ENCODE measurements at places on chromosomes 7 and 10. TPM values are rescaled to one million over a fixed set of nuclear protein-coding genes. Genes with fewer than 3 reads are reported as not detected.
A peak's percentile ranks its signal among the peaks of the same experiment; 100 is the strongest.

SFXN4 gene
- total RNA-seq, result 25.6 TPM

GRCh38 chr7:44757311-44757710 is 8.7 kb downstream of the ZMIZ2 start:
- no peak for DNase-seq

STEAP2 gene
- total RNA-seq, result 28.4 TPM

LRGUK gene
- 0.82 TPM for total RNA-seq

BMPER gene
- 157 TPM for total RNA-seq

MUC12 gene
- total RNA-seq, result not detected

DAGLB gene
- 38.3 TPM for total RNA-seq

OR2A12 gene
- total RNA-seq, result not detected

DNA sequence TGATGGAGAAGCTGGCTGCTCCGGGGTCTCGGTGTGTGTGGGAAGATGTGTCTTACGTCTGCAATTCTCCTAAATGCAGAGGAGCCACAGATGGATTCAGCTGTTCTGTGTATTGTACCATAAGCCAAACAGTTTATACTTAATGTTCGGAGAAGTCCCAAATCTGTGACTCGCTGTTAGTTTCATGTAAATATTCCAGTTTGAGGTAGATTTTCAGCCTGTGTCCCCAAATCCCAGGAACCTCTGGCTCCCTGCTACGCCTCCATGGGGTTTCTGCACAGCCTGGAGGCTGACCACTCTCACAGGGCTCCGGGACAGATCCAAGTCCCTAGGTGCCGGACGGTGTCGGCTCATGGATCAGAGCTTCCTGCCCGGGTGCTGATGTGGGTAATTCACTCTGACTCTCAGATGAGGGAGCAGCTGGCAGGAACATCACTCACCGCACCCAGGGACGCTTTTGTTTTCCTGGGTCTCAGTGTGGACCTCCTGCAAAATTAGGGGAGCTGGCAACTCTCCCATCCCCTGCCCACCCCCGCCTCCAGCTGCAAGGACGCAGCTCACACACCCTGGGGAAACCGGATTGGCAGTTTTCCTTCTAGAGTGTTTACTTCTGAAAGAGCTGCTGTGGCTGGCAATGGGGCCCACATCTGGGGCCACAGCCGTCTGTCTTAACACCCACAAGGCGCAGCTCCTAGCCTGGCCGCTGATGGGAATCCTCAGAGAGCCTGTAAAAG is 421.1 kb upstream of the FOXK1 start:
- DNase-seq, result no peak

DNA sequence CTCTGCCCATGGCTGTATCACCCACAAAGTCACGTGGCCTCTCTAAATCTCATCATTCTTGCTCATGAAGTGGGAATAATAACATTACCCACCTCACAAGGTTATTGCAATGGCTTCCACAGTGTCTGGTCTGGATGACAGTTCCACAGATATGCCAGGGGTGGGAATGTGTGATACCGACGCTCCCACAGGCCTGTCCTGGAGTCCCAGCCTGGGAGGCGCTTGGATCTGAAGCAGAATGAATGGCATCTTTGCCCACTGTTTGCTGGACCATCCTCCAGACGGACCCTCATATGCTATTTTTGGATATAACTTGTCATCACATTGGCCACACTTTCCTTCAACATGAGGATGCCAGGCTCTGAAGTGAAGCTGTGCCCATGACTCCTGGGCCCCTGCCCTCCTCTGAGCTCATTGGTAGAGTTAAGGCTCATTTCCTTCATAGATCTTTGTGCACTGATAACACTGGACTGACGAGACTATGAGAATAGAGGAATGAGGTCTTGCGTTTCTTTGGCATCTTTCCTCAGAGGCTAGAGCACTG is 279.8 kb upstream of the ZNF32 start:
- DNase-seq, result no peak

DNA sequence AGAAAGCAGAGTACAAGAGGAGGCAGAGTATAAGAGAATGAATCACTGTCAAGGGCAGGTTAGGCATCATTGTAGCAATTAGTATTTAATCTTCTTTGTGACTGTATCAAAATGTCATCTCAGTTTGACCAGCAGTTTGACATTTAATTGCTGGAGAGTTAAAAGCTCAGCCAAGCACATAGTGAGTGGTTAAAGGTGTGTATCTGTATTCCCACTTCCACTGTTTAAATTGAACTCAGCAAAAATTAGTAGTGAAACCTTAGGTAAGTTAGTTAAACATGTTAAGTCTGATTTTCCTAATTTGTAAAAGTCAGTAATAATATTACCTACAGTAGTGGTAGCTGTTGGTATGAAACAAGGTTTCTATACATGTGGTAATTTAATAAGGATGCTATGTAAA is 296.4 kb upstream of the MBL2 start:
- DNase-seq, result no peak

ADARB2 gene
- total RNA-seq, result not detected

DNA sequence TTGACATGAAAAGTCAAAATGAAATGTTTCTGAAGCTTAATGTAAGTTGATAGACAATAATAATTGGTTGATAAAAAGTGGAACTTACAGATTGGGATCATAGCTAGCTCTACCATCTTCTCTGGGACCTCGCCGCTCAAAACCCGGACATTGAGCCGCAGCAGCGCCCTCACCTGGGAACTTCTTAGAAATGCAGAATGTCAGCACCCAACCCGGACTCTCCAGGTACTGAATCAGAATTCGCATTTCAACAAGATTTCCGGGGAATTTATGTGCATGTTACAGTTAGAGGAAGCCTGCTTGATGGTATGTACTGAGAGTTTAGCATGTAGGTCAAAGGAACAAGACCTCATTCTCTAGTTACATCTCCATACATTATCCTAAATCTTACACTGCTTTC is 36.7 kb upstream of the ABLIM1 start:
- DNase-seq, result no peak

DNA sequence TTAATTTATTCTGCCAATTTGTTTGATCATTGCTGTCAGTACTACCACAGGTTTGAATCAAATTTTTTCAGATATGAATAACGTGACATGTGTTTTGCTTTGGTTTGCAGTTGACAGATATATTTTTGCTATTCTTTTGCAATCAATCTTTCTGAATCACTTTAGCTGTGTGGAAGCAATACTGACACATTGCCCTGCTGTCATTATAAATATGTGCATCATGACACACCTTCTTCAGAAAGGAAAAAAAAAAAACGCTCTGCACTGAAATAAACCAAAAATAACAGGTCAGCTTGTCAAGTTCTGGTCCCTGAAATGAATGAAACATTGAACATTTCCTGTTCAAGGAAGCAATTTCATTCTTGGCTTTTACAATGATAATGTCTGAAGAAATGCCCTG is 93.8 kb upstream of the FAM13C start:
- DNase-seq, result no peak

GRCh38 chr10:92408017-92408361 is 117.0 kb downstream of the MARCHF5 start:
- no peak for DNase-seq

GRCh38 chr10:60964257-60965235 is 20.6 kb upstream of the RHOBTB1 start:
- peak; percentile 88 for DNase-seq

Measured in fibroblast of the aortic adventitia (primary cell).